ENCODE measurements at places on chromosomes 11 and 22. TPM values are rescaled to one million over a fixed set of nuclear protein-coding genes. Genes with fewer than 3 reads are reported as not detected.

DNA sequence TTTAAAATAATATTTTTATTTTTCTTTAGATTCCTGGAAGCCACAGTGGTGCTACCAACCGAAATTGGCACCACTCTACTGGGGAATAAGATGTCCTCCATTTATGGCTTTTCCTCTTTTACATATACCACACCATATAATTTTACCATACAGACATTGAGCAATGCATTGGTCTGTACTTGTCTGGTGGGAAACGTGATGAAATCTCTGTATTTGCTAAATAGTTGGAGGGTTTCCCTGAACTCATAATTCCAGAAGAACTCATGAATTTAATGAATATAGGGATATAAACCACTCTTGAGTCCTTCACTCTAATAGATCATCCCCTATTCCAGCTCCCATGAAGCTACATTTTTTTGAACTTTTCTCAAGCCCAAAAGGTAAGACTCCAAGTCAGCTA, 28.0 kb upstream of the MMP13 start:
- H3K27ac ChIP-seq, result no peak overlapping the region
- no peaks in the 10 kb centered on the region for H3K27me3 ChIP-seq
- peaks cover 6% of the 10 kb centered on the region for H3K4me1 ChIP-seq

The RTCB gene
- 98.7 TPM for total RNA-seq

The KCNQ1 gene
- total RNA-seq, result 0.09 TPM

The RTN4RL2 gene
- 0.83 TPM for total RNA-seq

GRCh38 chr11:72781313-72782080, 12.3 kb downstream of the STARD10 start:
- DNase-seq, result no peak
- no peaks in the 10 kb centered on the region for H3K36me3 ChIP-seq
- no peak overlapping the region for H3K4me3 ChIP-seq
- H3K27me3 ChIP-seq, result no peaks in the 10 kb centered on the region

DNA sequence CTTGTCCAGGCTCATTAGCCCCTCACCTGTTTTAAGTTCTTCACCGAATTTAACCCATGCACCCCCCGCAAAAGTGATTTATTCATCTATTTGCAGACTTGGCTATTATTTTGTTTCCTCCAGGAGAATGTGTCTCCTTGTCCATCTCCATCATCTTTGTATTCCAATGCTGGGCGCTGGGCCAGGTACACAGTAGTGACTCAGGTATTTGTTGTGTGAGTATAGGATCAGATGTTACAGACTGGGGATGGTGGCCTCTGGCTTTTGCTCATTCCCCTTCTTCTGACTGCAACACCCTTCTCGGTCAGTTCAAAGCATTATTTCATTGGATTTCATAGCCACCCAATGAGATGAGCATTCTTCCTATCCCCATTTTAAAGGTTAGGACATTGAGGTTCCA, 408.2 kb downstream of the MN1 start:
- H3K27me3 ChIP-seq, result peaks cover under 1% of the 10 kb centered on the region
- no peak overlapping the region for H3K4me3 ChIP-seq
- no peak overlapping the region for H3K27ac ChIP-seq
- H3K36me3 ChIP-seq, result no peaks in the 10 kb centered on the region

The TMEM45B gene
- not detected for total RNA-seq

DNA sequence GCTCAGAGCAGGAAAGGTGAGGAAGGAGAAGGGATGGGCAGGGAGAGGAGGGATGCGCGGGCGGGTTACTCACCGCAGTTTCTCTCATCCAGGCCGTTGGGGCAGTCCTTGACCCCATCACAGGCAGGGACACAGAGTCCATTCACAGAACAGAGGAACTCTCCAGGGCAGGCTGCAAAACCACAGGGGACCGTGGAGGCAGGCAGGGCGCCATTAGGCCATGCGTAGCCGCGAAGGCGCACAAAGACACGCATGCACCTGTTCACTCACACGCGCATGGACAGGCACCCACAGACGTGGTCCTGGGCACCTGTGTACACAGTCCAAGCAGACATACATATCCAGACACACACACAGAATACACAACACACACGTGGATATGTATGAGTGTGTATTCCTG, 23.0 kb downstream of the KCTD17 start:
- H3K27me3 ChIP-seq, result peaks cover 11% of the 10 kb centered on the region
- no peak overlapping the region for H3K4me3 ChIP-seq
- peaks cover 5% of the 10 kb centered on the region for H3K4me1 ChIP-seq
- no peak for DNase-seq
- no peaks in the 10 kb centered on the region for H3K36me3 ChIP-seq
- H3K27ac ChIP-seq, result no peak overlapping the region

The KDM4E gene
- total RNA-seq, result not detected

- H3K27me3 ChIP-seq, result no peaks in the 10 kb centered on the region
- no peak for DNase-seq
- H3K36me3 ChIP-seq, result no peaks in the 10 kb centered on the region
Observed at GRCh38 chr11:8544807-8545206, 49.2 kb downstream of the STK33 start.

Measured in endothelial cell of umbilical vein (primary cell).